Right atrium auricular region (tissue), 2 donors: ENCODE measurements at places on chromosomes 5 and 9. TPM values are rescaled to one million over a fixed set of nuclear protein-coding genes. Genes with fewer than 3 reads are reported as not detected.

Gene GRIA1
- total RNA-seq, result 0.12 TPM

Gene PCDHB4
- total RNA-seq, result 1.6 TPM

Gene ZCCHC7
- 8.1 TPM for total RNA-seq

Gene LRRC19
- total RNA-seq, result not detected

Gene MELK
- 0.59 TPM for total RNA-seq

Gene CCNG1
- 90.1 TPM for total RNA-seq

Gene UGT3A2
- total RNA-seq, result not detected
